ENCODE measurements at places on chromosomes 5 and 9. TPM values are rescaled to one million over a fixed set of nuclear protein-coding genes. Genes with fewer than 3 reads are reported as not detected.

DNA sequence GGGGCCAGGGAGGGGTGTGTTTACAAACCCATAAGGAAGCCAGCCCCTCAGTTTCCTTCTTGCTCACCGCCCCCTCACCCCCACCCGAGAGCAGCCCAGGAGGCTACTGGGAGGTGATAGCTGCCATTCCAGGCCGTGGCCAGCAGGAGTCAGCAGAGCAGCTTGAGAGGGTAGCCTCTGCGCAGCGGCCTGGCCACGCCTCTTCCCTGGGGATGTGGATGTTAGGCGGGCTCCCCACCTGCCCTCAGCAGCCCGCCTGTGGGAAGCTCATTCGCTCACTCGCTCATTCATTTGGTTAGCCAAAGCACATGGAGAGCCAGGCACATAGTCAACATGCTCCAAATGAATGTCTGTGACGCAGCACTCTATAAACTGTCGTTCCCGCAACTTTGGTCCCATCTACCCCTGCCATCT lies 6.1 kb upstream of the DPM2 start:
- DNase-seq = peak; percentile 81

GRCh38 chr5:127092690-127093089 lies 19.4 kb upstream of the C5orf63 start:
- DNase-seq = no peak

DNA sequence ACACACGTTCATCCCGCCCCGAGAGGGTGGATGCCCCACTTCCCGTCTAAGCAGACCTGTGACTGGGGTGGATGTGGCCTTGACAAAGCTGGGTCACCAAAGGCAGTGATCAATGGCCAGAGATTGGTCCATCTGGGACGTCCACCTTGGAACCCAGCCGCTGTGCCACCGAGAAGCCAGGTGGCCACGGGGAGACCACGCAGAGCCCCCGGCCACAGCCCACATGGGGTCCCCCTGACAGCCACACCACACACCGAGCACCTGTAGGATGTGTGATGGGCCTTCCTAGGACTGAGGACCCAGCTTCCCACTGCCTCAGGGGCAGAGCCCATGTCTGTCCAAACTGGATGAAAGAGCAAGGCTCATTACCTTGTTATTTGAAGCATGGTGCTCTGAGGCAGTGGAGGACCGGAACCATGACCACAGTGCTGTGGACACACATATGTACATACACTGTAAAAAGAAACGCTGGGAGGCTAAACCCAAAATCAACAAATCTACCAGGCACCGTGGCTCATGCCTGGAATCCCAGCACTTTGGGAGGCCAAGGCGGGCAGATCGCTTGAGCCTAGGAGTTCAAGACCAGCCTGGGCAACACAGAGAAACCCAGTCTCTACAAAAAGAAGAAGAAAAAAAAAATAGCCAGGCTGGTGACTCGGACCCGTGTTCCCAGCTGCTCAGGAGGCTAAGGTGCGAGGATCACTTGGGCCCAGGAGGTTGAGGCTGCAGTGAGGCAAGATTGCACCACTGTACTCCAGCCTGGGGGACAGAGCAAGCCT lies 50.1 kb downstream of the MRPL36 start:
- no peak for DNase-seq

- no peak for DNase-seq
Measured at GRCh38 chr5:172909931-172910502, 49.2 kb upstream of the RPL26L1 start.

DNA sequence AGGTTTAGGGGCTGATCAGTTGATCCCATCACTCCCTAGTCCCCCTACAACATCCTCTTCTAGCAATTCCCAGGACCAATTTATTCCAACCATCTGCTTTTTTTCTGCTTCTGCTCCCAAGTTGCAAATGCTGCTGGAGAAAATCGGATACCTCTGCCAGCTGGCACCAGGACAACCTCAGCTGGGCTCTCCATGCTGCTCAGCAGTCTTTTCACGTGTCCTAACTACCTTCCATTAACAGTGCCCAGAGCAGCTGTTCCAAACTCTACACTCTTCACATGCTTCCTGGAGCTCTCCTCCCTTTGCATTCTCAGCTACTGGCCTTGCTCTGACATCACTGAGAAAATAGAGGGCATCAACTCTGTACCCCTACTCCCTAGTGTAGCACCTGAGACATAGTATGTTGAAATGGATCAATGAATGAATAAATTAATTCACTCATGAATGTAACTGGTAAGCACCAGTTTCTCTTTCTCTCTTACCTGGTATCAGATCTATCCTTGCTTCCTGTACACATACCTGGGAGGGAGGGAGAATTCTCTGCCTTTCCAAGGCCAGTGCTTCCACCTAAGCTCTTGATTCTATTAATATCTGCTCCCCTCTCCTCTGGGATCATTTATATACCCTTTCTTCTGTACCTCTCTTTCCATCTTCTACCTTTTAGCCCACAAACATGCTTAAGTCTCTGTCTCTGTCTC lies 191.0 kb downstream of the RAB3C start:
- DNase-seq = no peak

DNA sequence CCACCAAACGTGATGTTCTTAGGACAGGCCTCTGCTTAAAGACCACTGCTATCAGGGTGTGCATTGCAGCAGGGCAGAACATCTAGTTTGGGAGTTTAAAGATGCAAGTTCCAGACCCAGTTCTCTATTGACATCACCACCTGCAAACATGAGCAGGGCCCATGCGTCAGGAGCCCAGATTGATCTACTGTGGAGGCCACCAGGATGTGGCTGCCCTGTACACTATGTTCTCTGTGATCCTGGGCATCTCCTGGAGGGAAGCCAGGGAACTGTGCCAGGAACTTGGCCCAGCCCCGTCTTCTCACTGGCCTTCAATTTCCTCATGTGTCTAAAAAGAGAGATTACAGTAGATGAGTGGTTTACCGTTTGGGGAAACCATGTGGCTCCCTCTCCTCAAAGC lies 87.1 kb downstream of the PDE6A start:
- DNase-seq = no peak

GRCh38 chr9:76401580-76402354 lies 7.5 kb upstream of the RFK start:
- no peak for DNase-seq

The CNTNAP3B gene
- not detected for total RNA-seq

DNA sequence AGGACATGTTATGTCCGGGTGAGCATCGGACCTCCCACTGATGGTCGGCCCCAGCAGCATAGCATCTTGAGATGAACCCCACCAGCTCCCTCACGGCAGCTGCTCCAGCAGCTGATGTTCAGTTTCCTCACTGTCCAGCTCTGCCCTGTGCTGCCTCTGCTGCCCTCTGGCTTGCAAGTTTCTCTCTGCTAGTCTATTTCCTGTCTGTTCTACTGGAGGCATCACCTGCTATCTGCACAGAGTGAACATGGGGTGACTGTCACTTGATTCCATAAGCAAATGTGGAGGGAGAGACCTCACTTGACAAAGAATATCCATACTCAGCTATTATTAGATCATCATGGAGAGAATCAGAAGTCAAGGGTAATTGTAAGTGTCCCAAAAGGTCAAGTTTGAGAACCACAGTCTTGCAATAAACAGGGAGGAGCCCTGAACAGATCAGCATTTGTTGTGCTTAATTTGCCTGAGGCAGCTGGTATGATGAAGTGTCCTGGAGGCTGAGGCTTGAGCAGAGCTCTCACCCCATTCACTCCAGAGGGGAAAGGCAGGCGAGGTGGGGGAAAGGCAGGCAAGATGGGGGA lies 702.8 kb downstream of the SEMA5A start:
- no peak for DNase-seq

DNA sequence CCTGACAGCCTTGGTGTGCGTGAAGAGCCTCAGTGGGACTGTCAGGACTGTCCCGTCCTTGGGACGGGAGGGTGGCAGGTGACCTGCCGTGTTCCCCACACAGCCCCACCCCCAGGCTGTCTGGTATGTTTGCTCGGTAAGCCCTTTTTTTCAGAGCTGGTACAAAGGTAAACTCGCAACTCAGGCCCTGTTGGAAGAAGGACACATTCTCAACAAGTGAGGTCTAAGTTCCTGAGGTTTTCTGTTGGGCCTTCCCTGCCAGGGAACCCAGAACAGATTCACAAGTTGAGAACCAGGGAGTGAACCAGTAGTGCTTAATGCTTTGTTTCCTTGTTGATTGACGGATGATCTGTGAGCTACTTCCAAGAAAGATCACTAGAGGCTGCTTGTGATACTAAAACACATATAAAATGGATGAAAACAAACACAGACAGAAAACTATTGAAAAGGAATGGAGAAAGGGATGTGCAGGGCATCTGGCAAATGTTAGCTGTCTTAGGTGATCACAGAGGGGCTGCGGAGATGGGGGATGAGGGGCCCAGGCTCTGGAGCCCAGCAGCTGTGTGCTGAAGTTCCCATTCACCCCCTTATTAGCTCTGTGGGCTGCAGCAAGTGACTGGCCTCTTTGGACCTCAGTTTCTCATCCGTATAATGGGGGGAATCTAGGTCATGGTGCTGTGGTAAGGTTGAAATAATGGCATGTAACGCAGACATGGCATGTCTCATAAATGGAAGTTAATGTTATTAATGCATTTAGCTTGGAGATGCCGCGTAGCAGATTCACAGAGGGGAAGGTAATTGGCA lies 2.7 kb downstream of the NDST1 start:
- no peak for DNase-seq

Data from activated CD4-positive, alpha-beta T cell treated with anti-CD3 and anti-CD28 coated beads, Interleukin-2, amount 10 ng/mL, durations not matched to agents 7 days and 5 days (primary cell).